ENCODE measurements at places on chromosomes 16 and 17.

DNA sequence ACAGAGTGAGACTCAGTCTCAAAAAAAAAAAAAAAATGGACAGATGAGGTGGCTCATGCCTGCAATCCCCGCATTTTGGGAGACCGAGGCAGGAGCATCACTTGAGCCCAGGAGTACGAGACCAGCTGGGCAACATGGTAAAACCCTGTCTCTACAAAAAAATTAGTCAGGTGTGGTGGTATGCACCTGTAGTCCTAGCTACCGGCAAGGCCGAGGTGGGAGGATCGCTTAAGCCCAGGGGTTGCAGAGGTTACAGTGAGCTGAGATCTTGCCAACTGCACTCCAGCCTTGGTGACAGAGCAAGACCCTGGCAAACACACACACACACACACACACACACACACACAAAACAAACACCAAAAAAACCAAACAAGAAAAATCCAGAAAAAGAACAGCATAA is 7.7 kb upstream of the ENGASE start:
- DNase-seq: peak; percentile 56

DNA sequence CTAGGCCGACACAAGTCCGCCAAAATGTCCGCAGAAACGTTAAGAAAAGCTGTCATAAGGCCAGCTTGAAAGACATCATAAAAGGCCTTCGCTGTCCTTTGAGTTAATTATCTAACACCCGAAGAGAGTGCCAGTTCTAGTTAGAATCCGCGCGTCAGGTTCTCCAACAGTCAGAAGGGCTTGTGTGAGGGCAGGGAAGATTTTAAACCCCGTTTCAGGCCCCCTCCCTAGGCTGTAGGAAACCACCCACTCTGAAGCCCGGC is 729 bp upstream of the CLTC start:
- no peak for DNase-seq

GRCh38 chr17:18041776-18042175 is 2.6 kb downstream of the GID4 start:
- DNase-seq: no peak

DNA sequence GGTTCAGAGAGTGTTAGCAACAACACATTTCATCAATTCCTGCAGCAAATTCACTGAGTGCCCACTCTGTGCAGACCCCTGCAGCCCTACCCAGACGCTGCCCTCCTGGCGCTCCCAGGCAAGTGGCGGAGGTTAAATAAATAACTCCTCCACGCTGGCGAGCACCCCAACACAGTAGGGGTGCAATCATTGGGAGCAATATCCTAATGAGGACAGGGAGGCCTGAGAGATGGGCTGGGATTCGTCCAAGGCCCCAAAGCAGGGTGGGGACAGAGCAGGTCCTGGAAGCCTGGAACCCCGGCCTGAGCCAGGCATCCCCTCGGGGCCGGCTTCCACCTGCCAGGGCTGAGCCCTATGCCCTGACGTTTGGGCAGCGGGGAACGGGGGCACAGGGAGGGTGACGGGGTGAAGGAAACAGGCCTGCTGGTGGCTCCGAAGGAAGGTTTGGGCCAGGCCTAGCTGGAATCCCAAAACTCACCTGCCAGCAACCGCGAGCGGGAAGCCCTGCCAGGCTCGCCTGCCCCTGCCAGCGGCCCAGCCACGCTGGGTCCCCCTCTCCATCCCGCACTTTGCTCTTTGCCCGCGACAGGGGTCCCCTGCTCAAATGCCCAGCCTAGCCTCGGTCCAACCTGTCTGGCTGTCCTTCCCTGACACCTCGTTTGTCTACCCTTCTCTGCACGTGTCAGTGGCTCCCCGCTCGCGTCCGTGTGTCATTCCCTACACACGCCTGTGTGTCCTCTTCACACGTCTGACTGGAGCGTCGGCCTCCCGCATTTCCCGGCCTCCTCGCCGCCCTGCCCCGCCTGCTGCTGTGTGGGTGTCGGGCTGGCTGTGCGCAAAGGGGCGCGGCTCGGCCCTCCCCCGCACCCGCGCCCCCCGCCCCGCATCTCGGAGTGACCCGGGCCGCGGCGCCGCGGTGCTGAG is 721 bp upstream of the BEAN1 start:
- peak; percentile 58 for DNase-seq

DNA sequence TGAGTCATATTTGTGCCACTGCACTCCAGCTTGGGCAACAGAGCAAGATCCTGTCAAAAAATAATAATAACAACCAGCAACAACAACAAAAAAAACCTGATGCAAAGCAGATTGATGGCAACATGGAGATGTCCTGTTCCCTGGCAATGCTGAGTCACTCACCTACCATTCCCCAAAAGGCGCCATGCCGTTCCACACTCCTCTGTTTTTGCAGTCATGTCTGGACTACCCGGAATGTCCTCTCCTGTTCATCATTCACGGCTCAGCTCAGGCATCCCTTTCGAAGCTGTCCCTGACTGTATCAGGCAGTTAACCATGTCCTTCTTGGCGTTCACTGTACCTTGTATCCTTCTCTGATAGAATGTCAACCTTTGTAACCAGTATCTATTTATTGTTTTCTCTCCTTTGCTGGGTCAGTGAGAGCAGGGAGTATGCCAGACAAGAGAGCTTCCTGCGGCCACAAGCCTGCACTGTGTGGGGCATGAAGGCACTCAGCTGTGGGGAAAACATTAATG is 147.7 kb downstream of the ABCC12 start:
- no peak for DNase-seq

- DNase-seq: no peak
Measured at GRCh38 chr17:43801844-43802243, 21.6 kb downstream of the CFAP97D1 start.

- no peak for DNase-seq
Measured at GRCh38 chr17:59443106-59443505, 111.7 kb downstream of the YPEL2 start.

DNA sequence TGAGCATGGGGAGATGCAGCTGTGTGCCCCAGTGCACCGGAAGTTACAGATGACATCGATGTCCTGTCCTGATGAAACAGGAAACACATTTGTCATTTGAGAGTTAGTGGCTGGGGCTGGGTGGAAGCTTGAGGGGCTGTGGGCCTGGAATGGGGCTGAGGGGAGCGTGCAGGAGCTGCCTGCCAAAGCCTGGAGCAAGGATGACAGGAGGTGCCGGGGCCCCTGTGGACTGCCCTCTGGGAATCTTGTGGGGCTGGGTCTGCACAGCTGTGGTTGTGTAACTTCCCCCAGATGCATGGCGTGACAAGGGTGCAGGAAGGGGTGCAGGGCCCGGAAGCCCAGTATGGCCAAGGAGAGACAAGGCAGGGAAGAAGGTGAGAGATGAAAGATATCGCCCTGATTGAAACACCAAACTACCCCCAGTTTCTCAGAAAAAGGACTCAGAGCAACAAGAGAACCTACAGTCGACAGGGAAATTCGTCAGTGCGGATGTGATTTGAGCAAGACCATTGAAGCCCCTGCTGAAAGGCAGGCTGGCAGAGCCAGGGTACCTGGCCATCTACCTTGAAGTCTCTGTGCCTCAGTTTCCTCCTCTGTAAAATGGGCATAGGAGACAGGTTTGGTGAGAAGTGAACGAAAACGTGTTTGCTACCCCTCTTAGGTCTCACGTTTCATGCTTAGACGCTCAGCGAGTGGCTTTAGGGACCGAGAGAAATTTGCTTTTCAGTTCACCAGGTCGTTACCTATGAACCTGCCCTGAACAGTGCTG is 8.8 kb downstream of the MMP25 start:
- no peak for DNase-seq

GRCh38 chr16:66575060-66575459 is 4.2 kb upstream of the CMTM2 start:
- DNase-seq: no peak

GRCh38 chr17:20127360-20128035 is 118.3 kb downstream of the SPECC1 start:
- DNase-seq: no peak

DNA sequence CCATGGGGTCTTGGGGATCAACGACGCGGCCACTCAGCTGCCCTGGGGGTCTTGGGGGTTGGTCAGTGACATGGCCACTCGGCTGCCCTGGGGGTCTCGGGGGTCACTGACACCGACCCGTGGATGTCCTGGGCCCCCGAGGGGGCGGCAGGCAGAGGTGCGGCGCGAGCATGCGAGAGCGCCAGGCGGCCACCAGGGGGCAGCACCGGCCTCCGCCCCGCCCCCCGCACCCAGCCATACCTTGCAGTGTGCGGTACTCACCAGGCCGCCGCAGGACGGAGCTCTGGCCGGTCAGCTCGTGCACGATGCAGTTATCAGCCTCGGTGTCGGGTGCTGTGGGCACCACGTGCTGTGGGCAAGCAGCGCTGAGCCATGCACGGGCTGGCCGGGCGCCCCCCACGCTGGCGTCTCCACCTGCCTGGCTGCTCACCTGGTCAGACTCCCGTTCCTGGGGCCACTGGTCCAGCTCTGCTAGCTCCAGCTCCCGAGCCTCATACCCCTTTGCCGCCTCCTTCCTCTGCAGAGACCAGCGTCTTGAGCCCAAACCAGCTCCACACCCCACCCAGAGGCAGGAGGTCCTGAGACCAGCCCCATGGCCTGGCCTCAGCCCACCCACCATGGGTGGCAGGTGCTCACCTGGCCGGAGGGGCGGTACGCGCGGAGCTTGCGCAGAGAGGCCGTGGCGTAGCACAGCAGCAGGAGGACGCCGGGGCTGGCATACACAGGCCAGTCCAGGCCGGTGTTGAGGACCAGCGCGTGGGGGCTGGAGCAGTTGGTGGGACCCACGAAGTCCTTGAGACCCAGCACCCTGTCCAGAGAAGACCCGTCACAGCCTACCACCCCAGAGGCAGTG is 31.2 kb downstream of the CTU2 start:
- peak; percentile 89 for DNase-seq

DNA sequence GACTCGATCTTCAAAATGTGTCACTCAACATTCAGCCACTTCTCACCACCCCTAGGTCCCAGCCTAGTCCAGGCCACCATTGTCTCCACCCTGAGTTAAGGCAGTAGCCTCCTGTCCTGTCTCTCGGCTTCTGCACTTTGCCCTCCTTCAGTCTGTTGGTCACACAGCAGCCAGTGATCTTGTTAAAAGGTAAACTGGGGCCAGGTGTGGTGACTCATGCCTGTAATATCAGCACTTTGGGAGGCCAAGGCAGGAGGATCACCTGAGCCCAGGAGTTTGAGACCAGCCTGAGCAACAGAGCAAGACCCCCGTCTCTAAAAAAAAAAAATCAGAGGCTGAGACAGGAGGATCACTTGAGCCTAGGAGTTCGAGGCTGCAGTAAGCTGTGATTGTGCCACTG is 25.8 kb downstream of the WWP2 start:
- DNase-seq: no peak

DNA sequence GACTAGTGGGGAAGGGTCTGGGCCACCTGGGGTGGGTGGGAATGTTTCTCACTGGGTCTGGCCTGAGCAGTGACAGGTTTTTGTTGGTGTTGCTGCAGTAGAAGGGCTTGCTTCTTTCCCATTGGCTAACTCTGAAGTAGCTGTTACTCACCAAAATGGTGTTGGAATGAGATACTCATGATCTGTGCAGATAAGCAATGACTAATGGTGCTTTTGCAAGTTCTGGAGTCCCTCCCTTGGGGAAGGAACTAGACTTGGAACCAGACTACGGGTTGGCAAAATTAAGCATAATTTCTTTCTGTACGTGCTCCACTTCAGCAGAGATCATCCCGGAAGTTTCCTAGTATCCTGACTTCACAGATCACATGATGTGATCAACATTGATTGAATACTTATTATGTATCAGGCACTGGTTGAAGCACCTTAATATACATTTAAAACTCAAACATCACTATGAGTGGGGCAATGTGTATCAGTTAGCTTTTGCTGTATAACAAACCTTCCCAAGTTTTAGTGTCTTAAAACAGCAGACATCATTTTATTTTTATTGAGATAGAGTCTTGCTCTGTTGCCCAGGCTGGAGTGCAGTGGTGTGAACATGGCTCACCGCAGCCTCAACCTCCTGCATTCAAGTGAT is 30.1 kb downstream of the CHP2 start:
- DNase-seq: no peak

- no peak for DNase-seq
Measured at GRCh38 chr16:29117631-29118030, 132.8 kb downstream of the LAT start.

- no peak for DNase-seq
Measured at GRCh38 chr16:59593194-59593661, 859.1 kb upstream of the GOT2 start.

GRCh38 chr17:29555840-29556239 is 11.0 kb downstream of the ABHD15 start:
- no peak for DNase-seq

GRCh38 chr16:86343796-86344585 is 166.3 kb upstream of the FOXF1 start:
- peak; percentile 86 for DNase-seq

- no peak for DNase-seq
Measured at GRCh38 chr17:49438436-49439278, 24.0 kb upstream of the PHB1 start.

DNA sequence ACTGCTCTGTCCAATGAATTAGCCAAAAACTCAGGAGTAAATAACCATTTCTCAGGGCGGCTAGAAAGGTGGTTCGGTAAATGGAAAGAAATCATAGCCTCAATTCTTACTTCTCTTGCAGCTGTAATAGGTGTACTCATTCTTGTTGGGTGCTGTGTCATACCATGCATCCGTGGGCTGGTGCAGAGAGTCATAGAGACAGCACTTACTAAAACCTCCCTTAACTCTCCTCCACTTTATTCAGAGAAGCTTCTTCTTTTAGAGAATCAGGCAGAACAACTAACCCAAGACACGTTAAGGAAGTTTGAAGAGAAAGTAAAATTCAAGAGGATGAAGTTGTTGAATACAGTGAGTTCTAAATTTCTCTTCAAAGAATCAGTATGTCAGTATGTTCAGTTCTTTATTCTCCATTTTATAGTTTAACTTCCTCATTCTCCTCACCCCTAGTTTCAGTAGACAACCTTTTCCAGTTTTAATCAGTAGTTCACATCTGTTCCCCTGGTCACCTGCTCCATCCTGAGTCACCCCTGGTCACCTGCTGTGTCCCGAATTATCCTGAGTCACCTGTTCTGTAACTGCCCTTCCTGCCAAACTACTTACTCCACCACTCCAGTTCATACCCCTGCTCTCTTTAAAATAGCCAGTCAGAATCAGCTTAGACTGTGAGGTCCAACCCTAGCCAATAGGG is 85.9 kb downstream of the EMP2 start:
- no peak for DNase-seq

DNA sequence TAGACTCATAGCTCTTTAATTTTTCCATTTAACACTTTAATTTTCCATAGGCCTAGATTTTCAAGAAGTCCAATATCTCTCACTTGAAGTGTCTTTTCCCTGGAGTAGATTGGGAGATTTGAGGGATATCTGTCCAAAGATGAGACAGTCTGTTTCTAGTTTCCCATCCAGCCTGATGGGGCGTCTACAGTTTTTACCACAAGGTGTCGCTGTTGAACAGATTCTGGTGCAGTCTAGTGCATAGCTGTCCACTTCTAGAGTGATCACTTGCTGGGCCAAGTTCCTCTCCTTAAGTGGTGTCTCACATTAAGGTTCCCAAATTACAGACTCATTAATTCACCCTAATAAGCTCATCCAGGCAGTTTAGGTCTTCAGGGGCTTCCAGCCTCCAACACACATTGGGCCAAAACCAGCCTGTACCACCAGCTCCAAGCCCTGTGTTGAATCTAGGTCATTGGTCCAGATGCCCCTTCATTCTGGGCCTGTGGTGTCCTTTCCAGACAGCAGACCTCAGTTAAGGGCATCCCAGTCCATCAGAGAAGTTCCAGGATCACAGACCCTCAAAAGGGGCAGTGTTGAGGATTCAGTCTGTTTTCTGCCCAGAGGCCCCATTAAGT is 9.4 kb downstream of the SNX20 start:
- no peak for DNase-seq

All from sigmoid colon (tissue), 7 donors.